HT1080 (cell line): ENCODE measurements at places on chromosomes 12 and 14.
A peak's percentile ranks its signal among the peaks of the same experiment; 100 is the strongest.

- no peak for DNase-seq
Observed at GRCh38 chr14:68539241-68539737, 253.6 kb downstream of the ZFP36L1 start.

DNA sequence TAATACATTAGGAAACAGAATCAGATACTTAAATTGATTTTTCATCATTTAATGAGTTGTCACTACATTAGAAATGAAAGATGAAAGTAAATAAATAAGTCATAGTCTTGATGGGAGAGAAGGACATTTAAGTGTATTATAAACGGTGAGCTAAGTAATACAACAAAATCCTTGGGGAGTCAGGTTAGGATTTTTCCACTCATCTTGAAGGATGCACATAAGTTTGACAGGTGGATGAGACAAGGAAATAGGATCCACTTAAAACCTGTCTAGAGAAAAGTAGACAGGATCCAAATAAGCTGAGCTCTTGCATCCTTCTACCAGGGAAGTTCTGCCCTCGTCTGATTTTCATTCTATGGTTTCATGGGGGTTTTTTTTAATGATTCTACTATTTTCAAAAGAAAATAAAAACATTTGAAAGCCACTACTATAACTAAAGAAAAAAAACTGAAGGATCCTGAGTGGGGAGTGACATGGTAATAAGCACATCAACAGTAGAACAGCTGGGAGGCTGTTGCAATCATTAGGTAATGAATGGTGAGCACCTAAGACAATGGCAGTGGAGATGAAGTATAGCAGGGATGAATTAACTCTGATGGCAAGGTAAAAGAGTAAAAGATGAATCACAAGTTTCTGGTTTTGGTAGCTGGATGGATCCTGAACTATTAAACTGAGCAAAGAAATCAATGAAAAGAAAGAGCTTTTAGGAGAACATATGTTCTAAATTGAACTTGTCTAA is 17.0 kb downstream of the CEP128 start:
- no peak for DNase-seq

- DNase-seq, result no peak
Observed at GRCh38 chr12:15304296-15304695, 18.0 kb upstream of the PTPRO start.

GRCh38 chr12:115203701-115204100 is 519.7 kb upstream of the TBX3 start:
- peak; percentile 46 for DNase-seq
